Left lung (tissue), 14 donors: ENCODE measurements at places on chromosomes 4 and X. TPM values are rescaled to one million over a fixed set of nuclear protein-coding genes. Genes with fewer than 3 reads are reported as not detected.

Gene KCND1
- 4.0 TPM for polyA plus RNA-seq

DNA sequence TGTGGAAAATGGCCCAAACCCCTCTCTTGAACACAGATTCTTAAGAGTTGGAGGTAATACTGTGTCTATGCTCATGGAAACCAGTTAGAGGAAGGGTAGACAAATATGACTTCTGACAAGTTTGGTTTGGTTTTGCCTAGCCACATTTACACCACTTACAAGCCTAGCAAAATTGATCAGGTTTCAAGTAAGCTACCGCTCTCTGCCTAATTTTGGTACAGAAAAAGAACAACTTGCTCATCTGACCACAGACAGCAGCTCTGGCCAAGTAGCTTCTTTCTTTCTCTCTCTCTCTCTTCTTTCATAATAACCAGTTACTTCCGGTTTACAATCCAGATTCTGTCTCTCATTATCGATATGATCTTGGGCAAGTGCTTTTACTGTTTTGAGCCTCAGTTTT lies 260.0 kb downstream of the GLUD2 start:
- no peak for DNase-seq

Gene EMCN
- polyA plus RNA-seq = 36.4 TPM

Gene CXCR3
- polyA plus RNA-seq = 0.17 TPM

DNA sequence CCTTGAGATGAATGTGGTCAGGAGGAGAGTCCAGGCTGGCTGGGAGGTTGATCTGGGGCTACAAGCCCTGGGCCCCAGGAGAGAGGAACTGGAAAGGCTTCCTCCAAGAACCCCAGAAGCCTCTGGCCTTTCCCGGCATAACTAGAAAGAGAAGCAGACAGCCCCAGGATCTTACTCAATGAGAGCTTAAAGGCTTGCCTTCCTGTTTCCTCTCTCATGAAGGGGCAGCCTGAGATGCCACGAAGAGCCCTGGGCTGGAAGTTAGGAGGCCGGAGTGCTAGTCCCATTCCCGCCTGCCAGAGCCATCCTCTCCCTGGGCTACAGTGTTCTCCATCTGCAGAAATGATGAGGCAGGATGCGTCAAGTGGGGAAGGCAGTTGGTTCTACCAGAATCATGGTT lies 20.1 kb upstream of the XPNPEP2 start:
- no peak for DNase-seq

- DNase-seq = no peak
These were observed 518.0 kb downstream of the TMA16 start for GRCh38 chr4:164012396-164013027.

DNA sequence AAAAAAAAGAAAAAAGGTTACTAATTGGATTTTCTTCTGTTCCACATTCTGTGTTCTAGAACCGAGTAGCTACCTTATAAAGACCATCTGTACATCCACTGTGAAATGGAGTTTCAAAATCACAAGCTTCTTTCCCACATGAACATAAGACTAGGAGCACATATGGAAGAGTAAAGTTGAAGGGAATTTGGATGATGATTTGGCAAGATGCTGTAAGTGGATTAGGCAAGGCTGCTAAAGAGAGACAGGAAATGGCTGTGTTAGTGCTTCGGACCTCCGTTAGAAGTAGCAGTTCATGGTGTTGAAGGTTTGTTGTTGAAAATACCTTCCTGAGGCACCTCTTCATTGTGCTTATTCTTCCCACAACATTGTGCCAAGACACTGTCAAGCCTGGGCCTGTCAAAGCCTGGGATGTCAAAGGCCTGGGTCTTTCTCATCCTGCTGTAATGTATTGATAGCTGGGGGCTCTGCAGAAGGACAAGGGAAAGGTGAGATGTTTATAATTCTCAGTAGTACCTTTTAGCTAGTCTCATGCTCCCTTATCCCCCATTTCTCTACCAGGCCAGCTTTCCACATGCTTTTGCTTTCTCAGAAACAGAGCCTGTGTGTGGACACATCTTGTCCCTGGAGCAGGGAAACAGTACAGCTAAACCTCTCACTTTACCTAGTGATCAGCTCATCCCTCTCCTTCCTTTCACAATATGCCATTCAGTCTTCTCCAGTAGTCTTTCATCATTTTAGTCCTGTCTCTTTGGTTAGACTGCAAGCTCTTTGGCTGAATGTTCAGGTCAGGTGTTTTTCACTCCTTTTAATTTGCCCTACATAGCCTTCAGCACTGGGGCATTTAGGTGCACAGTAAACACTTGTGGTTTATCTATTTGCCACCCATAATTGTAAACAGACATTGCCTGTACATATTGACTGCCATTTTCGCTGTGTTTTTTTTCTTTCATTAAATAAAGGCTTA lies 37.9 kb upstream of the CYP2U1 start:
- no peak for DNase-seq

Gene MAGEE2
- polyA plus RNA-seq = 1.1 TPM

DNA sequence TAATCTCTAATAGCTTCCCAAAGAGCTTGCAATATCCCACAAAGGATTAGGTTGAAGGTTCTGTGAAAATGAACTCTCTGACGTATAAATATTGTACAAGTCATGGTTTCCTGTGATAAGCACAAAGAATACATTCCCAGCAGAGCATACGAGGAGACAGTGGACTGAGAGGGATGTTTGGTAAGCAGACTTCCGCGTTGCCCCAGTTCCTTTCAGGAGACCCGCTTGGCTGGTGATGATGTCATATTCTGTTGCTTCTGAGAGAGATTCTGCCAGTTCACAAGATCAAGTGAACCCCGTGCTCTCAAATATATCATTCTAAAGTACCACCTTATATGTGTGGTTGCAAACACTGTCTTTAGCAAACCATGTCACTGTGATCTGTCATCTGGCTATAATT lies 323.9 kb upstream of the CASK start:
- DNase-seq = no peak

Gene ZFP42
- 10.6 TPM for polyA plus RNA-seq
